HFFc6 (cell line): ENCODE measurements at places on chromosomes 12 and 14. TPM values are rescaled to one million over a fixed set of nuclear protein-coding genes. Genes with fewer than 3 reads are reported as not detected.
A peak's percentile ranks its signal among the peaks of the same experiment; 100 is the strongest.

KLRC2 gene
- not detected in 3 replicates for total RNA-seq

TMTC3 gene
- 35.6 to 46.1 TPM (median 44.0 TPM) in 3 replicates for total RNA-seq

NYNRIN gene
- 4.0 and 6.0 TPM in 2 replicates for total RNA-seq

KRT72 gene
- not detected in 3 replicates for total RNA-seq

DNA sequence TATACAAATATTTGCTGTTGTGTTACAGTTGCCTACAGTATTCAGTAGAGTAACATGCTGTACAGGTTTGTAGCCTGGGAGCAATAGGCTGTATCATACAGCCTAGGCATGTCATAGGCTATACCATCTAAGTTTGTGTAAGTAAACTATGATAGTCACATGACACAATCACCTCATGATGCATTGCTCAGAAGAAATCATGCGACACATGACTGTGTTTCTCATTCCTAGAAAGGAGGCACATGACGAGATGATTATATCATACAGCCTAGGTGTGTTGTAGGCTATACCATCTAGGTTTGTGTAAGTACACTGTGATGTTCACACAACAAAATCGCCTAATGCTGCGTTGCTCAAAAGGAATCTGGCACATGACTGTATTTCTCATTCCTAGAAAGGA is 31.9 kb downstream of the NOPCHAP1 start:
- H3K4me1 ChIP-seq = peaks cover 20% of the 10 kb centered on the region
- no peak for DNase-seq
- peaks cover 26% of the 10 kb centered on the region for H3K36me3 ChIP-seq
- H3K27me3 ChIP-seq = peaks cover 3% of the 10 kb centered on the region; the same call in 1 of the 2 replicates

DNA sequence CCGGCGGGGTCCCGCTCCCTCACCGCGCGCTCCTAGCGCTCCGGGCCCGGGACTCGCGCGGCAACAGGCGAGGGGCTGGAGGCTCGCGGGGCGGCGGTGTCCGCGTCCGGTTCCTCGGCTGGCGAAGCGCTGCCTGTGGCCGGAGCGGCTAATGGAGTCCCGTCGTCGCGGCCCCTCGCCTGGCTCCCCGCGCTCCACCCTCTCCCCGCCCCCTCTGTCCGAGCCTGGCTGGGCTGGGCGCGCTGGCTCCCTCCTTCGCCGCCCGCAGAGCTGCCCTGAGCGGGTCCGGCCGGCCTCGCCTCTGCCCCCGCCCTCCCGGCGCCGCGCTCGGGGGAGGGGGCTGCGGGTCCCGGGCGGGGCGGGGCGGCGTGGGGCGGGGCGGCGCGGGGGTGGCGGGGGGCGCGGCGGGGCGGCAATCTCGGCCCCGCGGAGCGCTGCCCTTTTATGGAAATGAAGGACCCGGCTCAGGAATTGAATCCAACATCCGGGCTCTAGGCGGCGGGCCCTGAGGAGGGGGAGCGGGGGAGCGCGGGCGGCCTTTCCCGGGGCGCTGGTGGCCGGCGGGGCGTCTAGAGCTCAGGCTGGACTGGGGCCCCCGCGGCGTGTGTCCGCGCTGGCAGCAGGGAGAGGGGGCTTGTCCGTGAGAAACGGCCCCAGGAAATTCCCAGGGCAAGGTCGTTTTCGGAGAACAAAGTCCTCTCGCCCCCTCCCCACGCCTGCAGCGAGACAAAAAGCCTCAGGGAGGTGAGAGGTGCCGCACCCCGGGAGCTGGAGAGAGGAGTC is at the start of gene FERMT2:
Gene FERMT2, minus strand, starts transcription at position 153 of the 783 bp plus-strand sequence. CDS start 482 bp downstream, outside the sequence.
- H3K36me3 ChIP-seq = peaks cover 31% of the 10 kb centered on the region
- peaks cover 28% of the 10 kb centered on the region for H3K4me1 ChIP-seq
- DNase-seq = peak; percentile 71

PTPN21 gene
- 24.7 to 27.5 TPM (median 25.2 TPM) in 3 replicates for total RNA-seq

TAS2R13 gene
- 0.11 to 0.21 TPM in 2 of 3 replicates, not detected in the other for total RNA-seq

NAV3 gene
- 85.8 to 135 TPM (median 97.1 TPM) in 3 replicates for total RNA-seq

- peaks cover 6% of the 10 kb centered on the region; the same call in 1 of the 2 replicates for H3K4me1 ChIP-seq
- H3K27ac ChIP-seq = no peak overlapping the region
- no peak overlapping the region for H3K4me3 ChIP-seq
- DNase-seq = no peak
These were observed 66.0 kb upstream of the LHX5 start for GRCh38 chr12:113537751-113538087.
